ENCODE measurements at places on chromosomes 4 and X.

GRCh38 chr4:177569434-177569833 lies 127.2 kb upstream of the AGA start:
- DNase-seq, result no peak

- no peak for DNase-seq
These were observed 512 bp downstream of the NOP14 start for GRCh38 chr4:2962614-2963174.

DNA sequence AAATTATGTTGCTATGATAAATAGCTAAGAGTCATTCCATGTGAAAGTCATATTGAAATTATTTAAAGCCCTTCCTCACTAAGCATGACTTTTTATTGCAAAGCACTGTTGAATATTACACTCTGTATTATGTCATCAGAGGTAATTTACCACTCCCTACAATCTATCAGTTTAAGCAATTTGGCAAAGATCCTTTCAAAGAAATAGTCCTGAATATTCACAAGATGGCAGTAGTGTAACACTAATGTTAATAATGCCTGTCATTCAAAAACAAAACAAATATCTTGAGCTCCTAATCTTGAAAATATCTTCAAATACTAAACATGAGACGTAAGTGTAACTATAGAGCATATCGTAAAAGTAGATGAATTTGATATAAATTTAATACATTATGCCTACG lies 208.6 kb upstream of the TECRL start:
- DNase-seq, result no peak

DNA sequence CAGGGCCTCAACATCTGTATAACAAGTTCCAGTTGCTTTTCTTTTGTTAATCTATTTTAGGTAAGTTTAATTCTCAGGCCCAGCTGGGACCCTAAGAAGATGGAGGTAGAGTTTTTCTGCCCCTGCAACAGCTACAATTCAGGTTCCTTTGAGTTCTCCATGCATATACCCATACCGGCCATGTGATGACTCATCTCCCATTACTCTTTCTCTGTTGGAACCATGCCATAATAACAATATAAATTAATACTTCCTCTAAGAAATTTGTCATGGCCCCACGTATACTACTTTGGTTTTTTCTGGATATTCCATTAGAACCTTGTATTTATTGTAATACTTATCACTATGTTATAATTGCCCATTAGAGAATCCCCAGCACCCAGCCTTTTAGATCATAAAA lies 1.3 kb upstream of the INTU start:
- no peak for DNase-seq

DNA sequence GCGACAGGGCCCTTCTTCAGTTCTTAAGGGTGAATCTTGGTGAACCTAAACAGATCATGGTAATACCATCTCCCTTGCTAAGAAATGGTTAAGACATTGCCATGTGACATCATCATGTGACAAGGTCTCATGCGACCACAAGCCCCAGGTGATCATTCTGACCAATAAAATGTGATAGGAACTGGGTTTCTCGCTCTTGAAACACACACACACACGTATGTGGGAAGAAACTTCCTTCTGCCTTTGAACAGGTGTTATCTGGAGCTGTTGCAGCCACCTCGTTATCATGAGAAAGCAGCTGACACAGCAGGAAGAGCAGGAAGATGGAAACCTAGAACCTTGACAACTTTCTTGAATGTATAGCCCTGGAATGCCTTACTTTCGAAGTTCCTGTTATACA lies 10.2 kb downstream of the SOD3 start:
- DNase-seq, result no peak

GRCh38 chr4:13990596-13991589 lies 363.4 kb upstream of the BOD1L1 start:
- no peak for DNase-seq

- DNase-seq, result no peak
These were observed 13.2 kb downstream of the DOK7 start for GRCh38 chr4:3476341-3476747.

GRCh38 chr4:119227690-119228089 lies 15.2 kb downstream of the USP53 start:
- no peak for DNase-seq

GRCh38 chr4:88964450-88964849 lies 92.5 kb downstream of the FAM13A start:
- DNase-seq, result no peak

GRCh38 chr4:86947501-86948120 lies 12.8 kb downstream of the AFF1 start:
- DNase-seq, result no peak

DNA sequence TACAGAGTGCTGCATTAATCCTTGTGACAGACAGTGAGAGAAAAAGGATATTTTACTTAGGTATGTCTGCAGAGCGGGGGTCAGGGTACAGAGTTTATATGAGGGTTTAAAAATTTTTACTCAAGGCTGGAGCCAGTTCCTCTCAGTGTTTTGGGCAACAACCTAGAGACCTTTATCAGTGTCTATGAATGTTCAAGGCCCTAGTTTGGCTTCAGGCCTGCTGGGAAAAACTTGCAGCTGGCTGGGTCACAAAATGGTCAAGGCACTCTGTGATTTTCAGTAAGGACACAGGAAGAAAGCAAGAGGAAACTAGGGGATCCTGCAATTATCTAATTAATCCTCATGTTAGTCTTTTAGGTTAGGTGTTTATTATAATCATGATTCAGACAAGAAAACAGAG lies 10.8 kb upstream of the C4orf54 start:
- no peak for DNase-seq

DNA sequence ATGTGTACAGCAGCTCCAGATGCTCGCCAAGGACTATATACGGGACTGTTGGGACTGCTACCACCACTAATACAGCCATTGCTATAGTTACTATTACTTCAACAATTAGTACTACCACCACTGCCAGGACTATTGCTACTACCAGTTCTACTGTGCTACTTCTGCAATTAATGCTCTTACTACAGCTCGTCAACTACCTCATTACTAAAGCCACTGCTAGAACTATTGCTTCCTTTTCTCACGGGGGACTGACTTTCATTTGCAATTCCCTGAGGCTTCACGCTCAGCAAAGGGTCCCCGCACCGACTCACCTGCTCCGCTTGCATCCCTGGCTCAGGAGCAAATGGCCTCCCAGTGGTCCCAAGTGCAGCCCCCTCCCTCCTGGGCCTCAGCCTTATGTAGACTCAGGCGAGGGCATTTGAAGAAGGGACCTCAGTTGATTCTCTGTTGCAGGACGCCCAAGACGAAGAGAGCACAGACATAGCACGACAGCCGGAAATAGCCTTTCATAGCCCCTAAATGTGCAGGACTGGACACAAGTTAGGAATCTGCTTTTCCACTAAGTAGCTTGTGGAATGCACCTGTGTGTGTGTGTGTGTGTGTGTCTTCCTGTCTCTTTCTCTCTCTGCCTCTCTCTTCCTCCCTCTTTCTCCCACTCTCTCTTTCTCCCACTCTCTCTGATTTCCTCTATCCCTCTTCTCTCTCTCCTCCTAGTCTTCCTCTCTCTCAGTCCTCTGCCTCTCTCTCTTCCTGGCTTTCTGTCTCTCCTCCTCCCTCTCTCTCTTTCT lies 294.8 kb downstream of the ASMT start:
- DNase-seq, result no peak

DNA sequence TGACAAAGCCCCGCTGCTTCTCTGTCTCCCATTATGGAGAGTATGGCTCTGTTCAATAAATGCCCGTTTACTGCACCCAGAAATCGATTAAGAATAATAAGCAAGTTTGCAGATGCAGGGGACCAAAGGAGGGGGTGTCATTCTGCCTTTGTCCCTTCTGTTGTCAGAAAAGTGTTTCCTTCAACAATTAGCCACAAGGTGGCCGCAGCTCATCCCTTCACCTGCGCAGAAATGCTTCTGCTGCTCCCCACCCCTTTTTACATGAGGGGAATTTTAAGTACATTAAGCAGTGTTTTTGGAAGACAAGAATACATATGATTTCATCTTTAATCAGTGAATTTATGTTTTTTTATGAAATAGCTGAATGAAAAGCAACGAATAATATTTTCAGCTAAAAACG lies 175.6 kb upstream of the ARX start:
- DNase-seq, result no peak

DNA sequence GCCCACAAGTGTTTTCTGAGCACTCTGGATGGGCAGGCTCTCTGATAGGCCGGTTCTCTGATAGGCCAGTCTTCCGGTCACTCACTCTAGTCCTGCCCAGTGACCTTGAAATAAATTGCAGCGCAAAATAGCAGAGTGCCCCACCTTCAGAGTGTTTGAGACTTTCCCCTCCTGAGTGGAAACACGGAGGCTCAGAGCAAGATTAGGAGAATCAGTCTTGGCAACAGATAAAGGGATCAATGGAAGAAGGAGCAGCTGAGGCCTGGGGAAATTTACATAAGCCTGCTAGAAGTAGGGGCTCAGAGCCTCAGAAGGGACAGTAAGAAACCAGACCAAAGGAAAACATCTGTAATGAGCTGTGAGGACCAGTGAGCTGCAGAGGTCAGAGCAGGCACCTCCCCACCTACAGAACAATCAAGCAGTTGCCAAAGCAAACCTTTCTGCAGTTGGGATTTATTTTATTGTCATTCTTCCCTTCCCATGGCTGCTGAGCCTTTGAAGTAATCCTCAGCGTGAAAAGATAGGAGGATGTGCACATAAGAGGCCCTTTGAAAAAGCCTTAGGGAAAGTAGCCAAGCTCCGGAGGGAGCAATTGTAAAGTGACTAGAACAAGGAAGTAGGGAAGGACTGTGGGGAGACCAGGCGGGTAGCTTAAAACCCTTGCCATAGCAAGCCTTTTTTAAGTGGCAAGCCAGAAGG lies 89.1 kb upstream of the TSPAN5 start:
- no peak for DNase-seq

DNA sequence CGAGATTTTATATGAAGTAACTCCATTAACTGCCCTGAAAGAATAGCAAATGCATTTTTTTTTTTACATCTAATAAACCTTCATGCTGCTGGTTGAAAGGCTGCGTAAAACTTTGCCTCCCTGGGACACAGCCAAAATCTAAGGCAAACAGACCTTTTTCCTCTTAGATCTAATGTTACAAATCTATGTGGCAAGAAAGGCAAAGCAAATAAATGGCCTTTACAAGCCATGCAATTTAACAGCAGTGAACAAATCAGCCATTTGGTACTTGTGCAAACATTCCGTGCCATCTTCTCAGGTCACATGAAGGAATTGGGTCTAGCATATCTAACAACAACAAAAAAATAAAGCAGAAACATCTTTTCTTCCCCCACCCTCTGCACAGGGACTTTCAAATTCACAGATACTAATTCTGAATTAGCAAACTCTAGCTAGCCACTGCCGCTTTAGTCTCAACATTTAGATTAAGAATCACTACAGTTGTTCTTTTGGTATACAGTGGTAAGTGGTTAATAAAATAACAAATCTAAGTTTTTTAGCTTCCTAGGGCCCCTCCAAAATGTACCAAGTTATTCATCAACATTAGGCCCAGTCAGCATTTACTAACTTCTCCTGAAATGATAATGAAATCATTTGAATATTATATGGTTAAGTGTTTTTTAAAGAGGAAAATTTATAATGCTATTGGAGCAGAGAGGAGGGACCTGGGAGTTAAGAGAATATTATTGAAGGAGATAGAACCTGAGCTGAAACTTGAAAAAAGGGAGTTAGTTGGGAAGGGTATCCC lies 593.8 kb downstream of the SMARCA1 start:
- no peak for DNase-seq

- no peak for DNase-seq
These were observed 499.8 kb downstream of the MID1IP1 start for GRCh38 chrX:39301036-39301435.

- no peak for DNase-seq
These were observed 34.7 kb downstream of the CCNI start for GRCh38 chr4:77040854-77041725.

- no peak for DNase-seq
These were observed 5.7 kb downstream of the EIF1AX start for GRCh38 chrX:20135944-20136343.

GRCh38 chr4:138999666-139000065 lies 15.9 kb upstream of the NOCT start:
- no peak for DNase-seq

GRCh38 chr4:128604204-128604603 lies 205.3 kb upstream of the JADE1 start:
- no peak for DNase-seq

DNA sequence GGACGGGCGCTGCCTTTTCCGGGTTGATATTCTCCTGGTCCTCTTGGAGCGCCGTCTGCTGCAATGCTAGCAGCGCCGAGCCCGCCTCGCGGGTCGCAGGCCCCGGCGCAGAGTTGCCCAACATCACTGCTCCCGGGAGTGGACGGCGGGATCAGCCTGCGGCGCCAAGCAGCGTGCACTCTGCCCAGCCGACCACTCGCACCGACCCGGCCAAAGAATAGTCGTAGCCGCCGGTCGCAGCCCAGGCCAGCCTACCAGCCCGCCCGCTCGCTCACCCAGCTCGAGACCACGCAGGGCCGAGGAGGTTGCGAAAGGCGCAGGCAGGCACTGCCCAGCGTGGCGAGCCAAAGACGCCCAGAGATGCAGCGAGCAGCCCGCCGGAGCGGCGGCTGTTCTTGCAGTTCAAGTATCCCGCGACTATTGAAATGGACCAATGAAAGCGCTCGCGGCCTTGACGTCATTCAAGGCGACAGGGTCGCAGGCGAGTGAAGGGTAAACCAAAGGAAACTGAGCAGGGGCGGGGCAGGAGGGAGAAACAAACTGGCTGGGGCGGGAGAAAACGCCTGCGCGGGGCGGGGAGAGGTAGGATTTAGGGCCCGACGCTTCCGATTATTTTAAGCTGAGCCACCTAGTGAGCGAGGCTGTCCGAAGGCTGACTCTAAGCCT lies at the start of gene CCNA2:
Gene CCNA2 (minus strand): TSS at position 379 of the 666 bp plus-strand sequence. CDS start 255 bp downstream, at position 124.
- peak; percentile 98 for DNase-seq

- DNase-seq, result no peak
These were observed 94.1 kb downstream of the NEUROG2 start for GRCh38 chr4:112421911-112422310.

- no peak for DNase-seq
These were observed 13.2 kb downstream of the HS3ST1 start for GRCh38 chr4:11415409-11416070.

DNA sequence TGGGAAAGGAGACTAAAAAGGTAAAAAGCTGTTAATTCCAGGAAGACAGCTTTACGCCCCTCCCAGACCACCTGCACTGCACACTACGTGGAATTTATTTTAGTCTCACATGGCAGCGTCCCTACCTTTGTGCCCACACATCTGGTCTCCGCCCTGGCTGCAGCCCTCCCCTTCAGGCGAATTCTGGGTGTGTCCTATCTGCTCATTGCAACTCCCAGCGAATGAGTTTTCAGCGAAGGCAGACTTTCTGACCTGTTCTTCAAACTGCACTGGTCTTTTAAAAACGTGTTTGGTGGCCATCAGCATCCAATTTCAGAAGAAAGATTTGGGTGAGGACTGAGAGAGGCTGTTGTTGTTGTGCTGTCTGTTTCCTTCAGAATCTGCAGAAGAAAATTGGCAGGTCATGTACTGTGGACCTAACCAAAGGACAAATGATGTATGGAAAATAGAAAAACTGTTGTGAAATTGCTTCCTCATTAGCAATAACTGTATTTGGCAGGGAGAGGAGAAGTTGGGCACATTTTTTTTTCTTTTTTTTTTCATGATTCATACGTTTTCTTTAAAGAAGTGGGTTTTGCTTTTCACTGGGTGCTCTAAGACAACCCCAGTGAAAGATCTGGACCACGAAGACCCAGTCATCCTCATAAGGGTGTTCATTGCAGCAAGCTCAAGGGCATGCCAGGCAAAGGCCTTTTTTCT lies 4.2 kb downstream of the TLR8 start:
- no peak for DNase-seq

GRCh38 chrX:110374559-110374958 lies 15.9 kb downstream of the RTL9 start:
- no peak for DNase-seq
